ENCODE measurements at places on chromosomes 4 and X.

DNA sequence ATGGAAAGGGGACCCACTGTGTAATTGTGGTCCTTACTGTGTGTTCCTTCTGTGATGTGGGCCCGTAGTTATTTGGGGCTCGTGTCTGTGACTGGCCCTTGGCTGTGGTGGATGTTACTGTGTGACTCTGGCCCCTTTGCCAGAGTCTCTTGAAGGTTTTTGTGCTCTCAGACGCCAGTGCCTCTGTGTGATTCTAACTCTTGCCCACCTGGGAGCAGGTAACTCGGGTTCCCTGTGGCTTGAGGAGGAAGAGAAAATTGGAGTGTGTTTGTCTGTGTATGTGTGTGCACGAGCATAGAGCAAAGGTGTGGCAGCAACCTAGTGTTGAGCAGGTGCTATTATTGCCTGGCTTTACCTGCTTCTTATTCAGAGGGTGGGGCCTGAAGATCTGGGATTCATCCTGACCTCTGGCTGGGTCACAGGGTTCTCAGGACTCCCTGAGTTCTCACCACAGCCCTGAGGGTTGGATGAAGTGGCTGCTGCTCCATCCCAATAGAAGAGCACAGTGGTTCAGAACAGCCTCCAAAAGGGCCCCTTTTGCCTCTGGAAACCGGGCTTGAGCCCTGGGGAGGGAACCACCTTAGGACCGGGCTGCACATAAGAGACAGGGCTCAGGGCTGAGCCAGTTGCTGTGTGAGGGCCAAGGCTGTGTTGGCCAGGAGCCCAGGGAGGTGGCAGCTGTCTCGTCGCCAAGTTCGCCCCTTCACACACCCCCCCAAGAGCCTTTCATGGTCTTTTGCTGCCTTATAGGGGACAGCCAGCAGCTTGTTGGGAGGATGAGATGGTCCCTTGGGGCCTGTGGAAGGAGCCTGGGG is 1.3 kb downstream of the RBM10 start:
- no peak for DNase-seq

GRCh38 chr4:121239951-121240350 is 75.8 kb upstream of the TNIP3 start:
- DNase-seq: no peak

DNA sequence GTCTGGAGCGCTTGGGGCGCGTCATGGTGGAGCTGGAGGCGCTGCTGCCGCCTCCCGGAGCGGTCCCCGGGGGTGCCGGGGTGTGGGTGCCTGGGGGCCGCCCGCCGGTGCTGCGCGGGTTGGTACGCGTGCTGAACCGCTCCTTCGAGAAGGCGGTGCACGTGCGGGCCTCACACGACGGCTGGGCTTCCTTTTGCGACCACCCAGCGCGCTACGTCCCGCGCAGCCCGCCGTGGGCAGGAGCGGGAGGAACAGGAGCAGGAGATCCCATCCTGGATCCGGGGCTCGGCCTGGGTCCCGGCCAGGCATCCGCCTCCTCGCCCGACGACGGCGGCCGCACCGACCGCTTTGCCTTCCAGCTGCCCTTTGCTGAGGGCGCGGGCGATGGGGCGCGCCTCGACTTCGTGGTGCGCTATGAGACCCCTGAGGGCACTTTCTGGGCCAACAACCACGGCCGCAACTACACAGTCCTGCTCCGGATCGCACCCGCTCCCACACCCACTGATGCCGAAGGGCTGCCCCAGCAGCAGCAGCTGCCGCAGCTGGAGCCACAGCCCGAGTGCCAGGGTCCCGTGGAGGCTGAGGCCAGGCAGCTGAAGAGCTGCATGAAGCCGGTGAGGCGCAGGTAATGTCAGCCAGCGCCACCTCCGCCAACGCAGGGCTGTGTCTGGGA is 792 bp downstream of the PPP1R3F start:
- no peak for DNase-seq

GRCh38 chrX:100913111-100913510 is 15.6 kb downstream of the XKRX start:
- no peak for DNase-seq

GRCh38 chrX:100358766-100359165 is 51.3 kb downstream of the PCDH19 start:
- no peak for DNase-seq

- no peak for DNase-seq
Observed at GRCh38 chrX:35444671-35445355, 353.3 kb upstream of the MAGEB16 start.

GRCh38 chr4:187544461-187545053 is 451.0 kb upstream of the ZFP42 start:
- no peak for DNase-seq

DNA sequence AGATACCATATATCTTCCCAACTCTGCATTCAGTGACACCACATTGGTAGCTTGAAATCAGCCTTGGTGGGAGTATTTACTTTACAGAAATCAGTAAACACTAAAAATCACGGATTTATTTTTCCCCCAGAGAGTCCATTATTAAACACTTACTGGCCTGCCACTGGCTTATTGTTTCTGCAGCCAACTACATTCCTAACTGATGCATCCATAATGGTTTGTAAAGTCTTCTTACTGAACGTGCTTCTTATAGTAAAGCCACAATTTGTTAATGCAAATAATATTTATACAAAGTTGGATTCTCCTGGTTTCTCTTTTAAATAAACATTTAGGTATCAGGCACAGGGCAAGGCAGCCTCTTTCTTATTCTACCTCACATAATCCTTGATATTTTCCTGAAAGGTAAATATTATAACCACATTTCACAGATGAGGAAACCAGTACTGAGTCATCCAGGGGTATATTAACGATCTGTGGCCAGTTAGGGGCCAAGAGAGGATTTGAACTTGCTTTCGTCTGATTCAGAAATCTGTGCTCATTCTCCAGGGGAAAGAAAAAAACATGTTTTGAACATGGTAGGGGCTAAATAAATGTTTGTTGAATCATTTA is 136.5 kb downstream of the RAB28 start:
- DNase-seq: no peak

- no peak for DNase-seq
Observed at GRCh38 chrX:140521393-140521792, 16.5 kb upstream of the SOX3 start.

DNA sequence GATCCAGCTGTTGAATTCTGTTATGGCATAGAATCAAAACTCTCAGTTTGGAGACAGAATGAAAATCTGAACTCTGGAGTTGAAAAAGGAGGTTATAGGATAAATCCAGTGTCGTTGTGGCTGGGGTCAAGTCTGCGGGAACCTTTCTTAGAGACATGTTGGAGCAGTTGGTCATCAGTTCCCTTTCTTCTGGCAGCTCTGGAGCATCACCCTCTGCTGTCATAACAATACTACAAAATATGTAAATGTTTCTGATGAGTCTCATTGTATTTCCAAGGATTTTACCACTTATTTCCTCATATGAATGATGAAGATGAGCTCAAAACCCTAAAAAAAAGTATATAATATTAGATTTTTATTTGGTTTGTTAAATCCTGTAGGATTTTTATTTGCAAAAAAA is 7.5 kb downstream of the TLR10 start:
- DNase-seq: no peak

GRCh38 chr4:9877123-9877522 is 95.7 kb downstream of the DRD5 start:
- DNase-seq: no peak

DNA sequence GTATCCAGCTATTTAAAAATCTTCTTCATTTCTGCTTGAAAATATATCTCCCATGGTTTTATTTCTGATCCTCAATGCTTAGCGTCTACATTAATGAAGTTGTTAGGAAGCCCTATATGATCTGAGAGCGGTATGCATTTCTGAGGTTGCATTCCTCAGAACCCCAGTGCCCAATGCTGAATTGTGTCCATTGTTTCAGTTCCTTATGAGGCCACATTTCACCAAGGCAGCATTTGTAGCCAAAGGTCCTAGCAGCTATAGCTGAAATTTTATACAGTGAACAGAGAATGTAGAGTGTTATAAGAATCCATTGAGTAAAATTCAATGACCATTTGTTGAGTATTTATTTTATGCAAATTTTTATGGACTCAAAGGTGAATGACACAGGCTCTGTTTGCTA is 209.5 kb downstream of the PCDH7 start:
- DNase-seq: no peak

DNA sequence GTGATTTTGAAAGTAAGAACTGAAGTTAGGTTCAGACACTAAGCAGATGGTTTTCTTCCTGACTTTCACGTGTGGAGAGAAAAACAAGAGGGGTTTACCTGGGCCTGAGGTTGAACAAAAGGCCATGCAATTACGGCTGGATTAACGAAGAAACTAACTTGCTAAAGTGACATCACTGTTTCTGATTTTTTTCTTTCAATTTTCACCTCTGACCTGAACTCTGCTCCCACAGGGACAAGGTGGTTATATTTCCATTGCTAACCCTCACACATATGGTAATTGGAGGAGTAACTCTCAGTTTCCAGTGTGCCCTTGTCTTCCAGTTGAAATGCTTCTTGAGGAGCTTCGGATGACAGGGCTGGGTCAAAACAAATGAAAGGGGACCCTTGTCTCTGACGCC is 38.0 kb downstream of the MSN start:
- no peak for DNase-seq
